ENCODE measurements at places on chromosomes 12 and 14. TPM values are rescaled to one million over a fixed set of nuclear protein-coding genes. Genes with fewer than 3 reads are reported as not detected.

Gene KRT74
- not detected for total RNA-seq

Gene ZBTB42
- total RNA-seq = 6.0 TPM

GRCh38 chr12:96400631-96401075 is 414 bp upstream of the CDK17 start:
- DNase-seq = no peak

DNA sequence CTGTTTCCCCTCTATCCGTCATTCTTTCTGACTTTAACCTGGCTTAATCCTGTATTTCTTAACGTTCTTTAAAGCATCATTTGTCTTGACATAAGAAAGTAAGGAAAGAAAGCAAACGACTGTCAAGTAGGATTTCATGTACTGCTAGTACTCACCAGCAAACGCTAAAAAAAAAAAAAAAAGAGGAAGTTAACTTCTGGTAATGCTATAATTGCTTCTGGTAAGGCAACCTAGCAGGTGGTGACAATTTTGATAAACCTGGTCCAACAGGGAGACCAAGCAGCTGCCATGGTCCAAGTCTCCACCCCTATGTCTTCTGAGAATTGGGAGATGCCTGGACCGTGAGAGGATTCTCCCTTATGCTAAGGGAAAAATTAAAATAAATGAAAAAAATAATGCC is 306.6 kb downstream of the DAD1 start:
- DNase-seq = no peak

GRCh38 chr12:109446-109845 is 42.9 kb downstream of the IQSEC3 start:
- DNase-seq = no peak

DNA sequence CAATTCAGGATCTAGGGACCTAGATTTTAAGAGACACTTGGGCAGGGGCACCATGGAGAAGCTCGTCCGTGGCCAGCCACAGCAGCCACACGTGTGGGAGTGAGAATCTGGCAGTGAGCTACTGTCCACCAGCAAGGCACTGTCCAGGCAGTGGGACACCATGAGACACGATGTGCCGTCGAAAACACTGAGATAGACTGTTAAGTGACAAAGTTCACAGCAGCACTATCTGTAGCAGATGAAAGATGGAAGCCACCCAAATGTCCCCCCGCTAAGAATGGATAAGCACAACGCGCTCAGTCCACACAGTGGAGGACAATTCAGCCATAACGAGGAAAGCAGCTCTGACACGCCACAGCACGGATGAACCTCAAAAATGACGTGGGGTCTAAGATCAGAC is 19.7 kb downstream of the RILPL1 start:
- no peak for DNase-seq

DNA sequence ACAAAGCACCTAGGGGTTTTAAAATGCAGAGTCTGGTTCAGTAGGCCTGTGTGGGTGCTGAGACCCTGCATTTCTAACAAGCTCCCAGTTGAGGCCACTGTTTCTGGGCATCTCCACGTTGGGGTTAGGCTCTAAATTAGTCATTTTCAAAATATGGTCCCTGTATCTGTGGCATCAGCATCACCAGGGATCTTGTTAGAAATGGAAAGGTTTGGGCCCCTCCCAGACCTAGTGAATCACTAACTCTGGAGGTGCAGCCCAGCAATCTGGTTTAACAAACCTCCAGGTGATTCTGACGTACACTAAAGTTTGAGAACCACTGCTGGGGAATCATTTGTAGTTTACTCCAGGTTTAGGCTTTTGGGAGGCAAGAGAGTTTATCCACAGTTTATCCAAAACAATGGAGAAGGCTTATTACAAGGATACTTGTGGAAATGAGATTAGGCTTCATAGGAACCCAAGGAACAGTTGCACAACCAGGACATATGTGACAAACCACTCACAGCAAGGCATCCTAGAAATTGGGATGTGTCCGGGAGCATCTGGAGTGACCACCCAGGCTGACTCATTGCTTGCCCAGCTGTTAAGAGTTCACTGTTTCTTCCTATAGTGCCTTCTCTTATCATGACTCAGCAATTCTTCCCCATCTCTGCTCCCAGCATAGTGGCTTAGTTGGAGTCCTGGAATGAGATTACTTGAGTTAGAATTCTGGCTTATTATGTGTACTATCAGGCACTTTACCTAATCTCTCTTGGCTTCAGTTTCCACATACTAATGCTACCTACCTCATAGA is 71.6 kb upstream of the STXBP6 start:
- no peak for DNase-seq
